ENCODE measurements at places on chromosomes 2 and 18. TPM values are rescaled to one million over a fixed set of nuclear protein-coding genes. Genes with fewer than 3 reads are reported as not detected.

DNA sequence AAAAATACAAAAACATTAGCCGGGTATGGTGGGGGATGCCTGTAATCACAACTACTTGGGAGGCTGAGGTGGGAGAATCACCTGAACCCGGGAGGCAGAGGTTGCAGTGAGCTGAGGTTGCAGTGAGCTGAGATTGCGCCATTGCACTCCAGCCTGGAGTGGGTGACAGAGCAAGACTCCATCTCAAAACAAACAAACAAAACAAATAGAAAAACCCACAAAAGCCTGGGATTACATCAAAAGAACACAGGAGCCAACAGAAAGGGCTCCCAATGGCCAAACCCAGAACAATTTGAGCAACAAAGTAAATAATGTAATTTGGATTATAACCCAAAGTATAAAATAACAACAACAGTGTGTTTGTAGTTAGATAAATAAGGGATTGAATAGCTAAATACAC, 159.8 kb downstream of the UXS1 start:
- no peak for DNase-seq

GRCh38 chr18:26710470-26711096, 154.9 kb downstream of the AQP4 start:
- DNase-seq, result no peak

- no peak for DNase-seq
Measured at GRCh38 chr18:4549164-4549872, 94.2 kb upstream of the DLGAP1 start.

DNA sequence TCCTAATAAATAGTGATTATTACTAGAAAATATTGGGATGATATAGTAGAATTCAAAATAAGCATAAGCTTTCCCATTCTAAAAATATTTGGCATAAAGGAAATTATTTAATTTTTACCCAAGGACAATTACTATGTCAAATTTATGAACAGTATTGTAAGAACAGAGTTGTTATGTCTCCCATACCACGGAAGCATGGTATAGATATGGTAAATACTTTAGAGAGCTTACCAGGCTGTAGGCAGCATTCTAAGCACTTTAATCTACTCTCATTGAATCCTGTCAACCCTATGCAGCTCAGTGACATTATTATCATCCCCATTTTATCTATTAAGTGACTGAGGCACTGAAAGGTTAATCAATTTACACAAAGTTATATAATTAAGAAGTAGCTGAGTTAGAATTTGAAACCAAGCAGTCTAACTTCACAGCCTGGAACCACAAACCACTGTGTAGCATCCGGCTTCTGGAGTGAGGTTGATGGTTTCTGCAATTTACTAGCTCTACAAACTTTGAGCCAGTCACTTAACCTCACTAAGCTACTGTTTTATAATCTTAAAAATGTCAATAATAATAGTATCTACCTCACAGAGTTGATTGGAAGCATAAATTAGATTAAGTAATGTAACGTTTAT, 323.7 kb downstream of the ARHGAP15 start:
- no peak for DNase-seq

DNA sequence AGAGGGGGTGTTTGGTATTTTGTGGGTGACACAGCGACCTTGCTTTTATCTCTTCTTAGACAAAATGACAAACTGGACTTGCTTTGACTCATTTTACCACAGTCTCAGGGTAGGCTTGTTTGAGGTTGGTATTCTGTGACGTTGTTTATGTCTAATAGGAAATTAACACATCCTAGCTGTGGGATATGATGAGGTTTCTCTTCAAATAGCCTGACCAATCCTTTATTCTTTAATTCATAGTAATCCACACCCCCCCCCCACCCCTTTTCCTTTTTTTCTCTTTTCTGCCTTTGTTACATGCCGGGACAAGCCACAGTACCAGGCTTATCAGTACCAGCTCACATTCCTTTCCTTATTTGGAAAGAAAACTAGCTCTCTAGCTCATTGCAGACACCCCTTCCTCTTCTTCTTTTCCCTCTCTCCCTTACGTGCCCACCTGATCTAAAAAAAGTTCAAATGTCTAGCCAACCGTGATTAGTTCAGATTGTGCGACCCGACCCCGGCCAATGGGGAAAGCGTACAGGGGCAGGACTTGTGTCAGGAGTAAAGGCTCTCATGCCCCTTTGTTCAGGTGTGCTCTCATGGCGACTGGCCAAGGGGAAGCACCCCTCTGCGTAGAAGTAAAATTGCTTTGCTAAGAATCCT, 52.2 kb upstream of the PTPRM start:
- no peak for DNase-seq

DNA sequence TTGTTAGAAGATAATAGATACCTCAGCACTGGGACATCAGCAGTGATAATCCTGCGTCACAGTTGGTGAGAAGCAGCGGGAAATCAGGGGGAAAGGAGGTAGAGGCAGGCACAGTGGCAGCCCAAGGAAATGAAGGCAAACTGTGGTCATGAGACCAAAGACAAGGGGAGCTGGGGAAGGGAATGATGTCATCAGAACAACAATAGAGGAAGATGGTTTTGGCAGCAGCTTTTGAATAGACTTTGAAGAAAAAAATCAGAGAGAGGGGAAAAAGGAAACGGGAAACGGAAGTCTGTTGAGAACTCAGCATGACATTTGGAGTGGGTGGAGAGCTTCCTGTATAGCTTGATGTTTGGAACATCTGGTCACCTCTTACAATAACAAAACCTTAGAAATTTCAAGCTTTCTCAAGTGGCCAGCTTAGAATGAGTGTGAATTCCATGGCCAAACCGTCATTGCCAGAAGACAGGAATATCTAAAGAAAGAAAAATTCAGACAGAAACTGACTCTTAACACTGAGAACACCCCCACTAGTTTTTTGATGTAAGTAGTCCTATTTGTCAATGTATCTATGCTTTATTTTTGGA, 18.4 kb upstream of the YES1 start:
- DNase-seq, result no peak

GRCh38 chr2:149221898-149222297, 108.5 kb upstream of the LYPD6 start:
- no peak for DNase-seq

- DNase-seq, result no peak
Measured at GRCh38 chr2:229475778-229476177, 204.7 kb upstream of the PID1 start.

GRCh38 chr2:108304975-108305374, 16.3 kb downstream of the SULT1C2 start:
- no peak for DNase-seq

DNA sequence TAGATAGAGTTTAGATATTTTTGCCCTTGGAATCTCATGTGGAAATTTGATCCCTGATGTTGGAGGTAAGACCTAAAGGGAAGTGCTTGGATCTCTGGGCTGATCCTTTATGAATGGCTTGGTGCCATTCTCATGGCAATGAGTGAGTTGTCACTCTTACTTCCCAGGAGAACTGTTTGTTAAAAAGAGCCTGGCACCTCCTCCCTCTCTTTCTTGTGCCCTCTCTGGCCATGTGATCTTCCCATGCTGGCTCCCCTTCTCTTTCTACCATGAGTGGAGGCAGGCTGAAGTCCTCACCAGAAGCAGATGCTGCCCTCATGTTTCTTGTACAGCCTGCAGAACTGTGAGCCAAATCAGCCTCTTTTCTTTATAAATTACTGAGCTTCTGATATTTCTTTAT, 276.9 kb downstream of the ZNF804A start:
- DNase-seq, result no peak

CAPN14 gene
- 0.47 TPM for total RNA-seq

GLI2 gene
- 67.0 TPM for total RNA-seq

DLX1 gene
- total RNA-seq, result 5.1 TPM

GREB1L gene
- total RNA-seq, result 25.5 TPM

RAX gene
- not detected for total RNA-seq

TPO gene
- total RNA-seq, result not detected

GALNT14 gene
- 2.2 TPM for total RNA-seq

PRKD3 gene
- total RNA-seq, result 65.5 TPM

GORASP2 gene
- total RNA-seq, result 91.1 TPM

E2F6 gene
- total RNA-seq, result 21.7 TPM

ATP8B1 gene
- total RNA-seq, result 18.5 TPM

CROCC2 gene
- 0.32 TPM for total RNA-seq

TMEM169 gene
- 0.71 TPM for total RNA-seq

All from mesothelial cell of epicardium (in vitro differentiated cells).